ENCODE measurements at places on chromosomes 12 and 14.

DNA sequence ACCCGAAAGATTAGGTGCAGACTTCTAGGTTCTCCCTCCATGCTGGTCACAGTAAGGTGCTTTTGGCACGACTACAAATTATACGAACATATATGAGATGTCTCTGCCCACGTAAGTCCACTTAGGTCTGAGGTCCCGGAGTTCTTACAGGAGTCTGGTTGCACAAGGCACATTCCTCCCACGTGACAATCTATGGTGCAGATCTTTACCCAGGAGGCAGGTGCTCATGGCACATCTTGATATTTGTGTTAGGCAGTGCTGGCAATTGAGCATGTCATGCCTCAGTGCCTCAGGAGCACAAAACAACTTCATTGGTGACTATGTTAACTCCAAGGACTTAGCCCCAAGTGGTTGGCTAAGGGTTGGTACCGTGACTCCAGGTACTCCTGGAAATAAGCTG, 92.0 kb upstream of the AMN1 start:
- DNase-seq: no peak

- DNase-seq: no peak
Measured at GRCh38 chr14:57375156-57375555, 15.2 kb upstream of the NAA30 start.

DNA sequence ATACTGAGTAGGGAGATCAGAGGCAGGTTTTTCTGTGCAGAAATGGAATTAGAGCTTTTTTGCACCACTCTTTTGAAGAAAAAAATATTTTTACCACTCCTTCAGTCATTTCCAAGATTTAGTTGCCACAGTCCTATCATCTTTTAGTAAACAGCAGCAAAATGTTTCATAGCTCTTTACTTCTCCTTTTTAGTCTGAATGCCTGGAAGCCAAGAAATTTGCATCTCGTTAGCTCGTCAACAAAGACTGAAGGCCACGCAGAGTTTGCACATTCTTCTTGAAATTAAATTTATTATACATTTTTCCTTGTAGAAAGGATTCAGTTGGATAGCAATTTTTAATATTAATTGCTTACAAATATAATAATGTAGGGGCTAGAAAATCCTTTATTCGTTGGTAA, 544.5 kb upstream of the ATP2B1 start:
- no peak for DNase-seq

GRCh38 chr12:116426391-116427136, 132.6 kb upstream of the MAP1LC3B2 start:
- DNase-seq: no peak

DNA sequence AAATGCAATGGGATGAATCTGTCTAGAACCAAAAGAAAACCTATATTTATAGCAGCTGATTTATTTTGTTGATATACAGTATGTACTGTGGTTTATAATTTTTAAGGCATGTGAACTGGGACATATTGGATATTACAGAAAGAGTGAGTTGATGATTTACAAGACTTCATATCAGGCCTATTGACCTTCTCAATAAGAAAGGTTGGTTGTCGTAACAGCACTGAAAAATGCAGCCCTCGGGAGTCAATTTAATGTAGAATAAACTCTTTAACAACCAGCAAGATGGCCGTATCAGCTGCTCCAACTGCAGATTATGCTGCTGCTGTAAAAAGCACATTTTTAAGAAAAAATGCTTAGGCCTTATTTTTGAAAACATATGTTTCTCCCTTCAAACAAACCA, 407.3 kb downstream of the GXYLT1 start:
- DNase-seq: no peak
